ENCODE measurements at places on chromosomes 6 and 20.

DNA sequence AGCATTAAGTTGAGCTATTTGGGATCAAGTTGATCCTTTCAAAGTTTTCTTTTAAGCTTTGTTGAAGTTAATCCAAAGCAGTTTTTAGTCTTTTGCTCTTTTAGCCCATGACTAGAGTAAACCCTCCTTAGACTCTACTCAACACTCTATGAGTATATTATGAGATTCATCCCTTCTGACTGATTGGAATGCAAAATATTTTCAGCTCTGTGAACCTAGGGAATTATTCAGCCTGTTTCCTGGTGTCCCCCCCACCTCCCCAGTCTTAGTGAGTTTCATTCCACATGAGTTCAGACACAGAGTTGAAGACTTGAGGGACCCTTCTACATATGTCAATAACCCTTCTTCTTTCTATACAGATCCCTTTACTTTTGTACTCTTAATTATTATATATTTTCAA lies 413.7 kb downstream of the RFPL4B start:
- DNase-seq, result no peak

DNA sequence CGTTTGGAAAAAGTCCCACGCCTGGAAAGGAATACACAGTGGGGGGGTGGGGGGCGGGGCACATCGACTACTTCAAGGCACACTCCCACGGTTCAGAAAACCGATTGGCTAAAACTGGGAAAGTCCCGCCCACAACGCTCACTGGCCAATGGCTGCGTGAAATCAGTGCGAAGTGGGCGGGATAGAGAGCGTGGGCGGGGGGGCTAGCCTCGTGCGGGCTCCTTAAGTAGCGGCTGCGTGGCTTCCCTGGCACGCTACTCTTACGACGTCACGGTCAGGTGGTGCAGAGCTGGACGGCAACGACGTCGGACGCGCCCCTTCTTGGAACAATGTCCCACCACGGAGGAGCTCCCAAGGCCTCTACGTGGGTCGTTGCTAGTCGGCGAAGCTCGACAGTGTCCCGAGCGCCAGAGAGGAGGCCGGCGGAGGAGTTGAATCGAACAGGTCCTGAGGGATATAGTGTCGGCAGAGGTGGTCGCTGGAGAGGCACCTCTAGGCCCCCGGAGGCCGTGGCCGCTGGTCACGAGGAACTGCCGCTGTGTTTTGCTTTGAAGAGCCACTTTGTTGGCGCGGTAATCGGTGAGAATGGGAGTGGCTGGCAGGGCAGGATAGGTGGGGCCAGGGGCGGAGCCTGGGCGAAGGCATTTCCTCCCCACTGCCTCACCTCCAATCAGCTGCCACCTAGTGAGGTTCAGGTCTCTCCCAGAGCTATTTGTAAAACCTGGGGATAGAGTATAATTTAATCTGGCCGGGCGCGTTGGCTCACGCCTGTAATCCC lies at the start of gene DDX43:
Gene DDX43 (plus strand): TSS at position 252 of the 778 bp plus-strand sequence. CDS start 78 bp downstream, at position 330.
- peak; percentile 88 for DNase-seq

DNA sequence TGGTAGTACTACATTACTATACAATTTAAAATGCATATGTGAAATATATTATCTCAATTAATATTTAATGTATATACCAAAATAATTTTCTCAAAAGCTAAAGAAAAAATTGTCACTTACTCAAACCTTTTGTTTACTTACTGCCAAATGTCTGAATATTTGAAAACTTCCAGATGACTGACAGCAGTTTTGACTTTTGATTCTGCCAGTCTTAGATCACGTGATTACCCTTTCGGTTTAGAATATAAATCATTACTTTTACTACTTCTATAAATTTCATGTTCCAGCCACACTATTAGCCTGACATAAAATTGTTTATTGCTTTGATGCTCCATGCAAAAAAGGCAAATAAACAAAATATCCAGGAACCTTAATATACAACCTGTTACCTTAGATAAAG lies 680.7 kb upstream of the ID4 start:
- DNase-seq, result no peak

DNA sequence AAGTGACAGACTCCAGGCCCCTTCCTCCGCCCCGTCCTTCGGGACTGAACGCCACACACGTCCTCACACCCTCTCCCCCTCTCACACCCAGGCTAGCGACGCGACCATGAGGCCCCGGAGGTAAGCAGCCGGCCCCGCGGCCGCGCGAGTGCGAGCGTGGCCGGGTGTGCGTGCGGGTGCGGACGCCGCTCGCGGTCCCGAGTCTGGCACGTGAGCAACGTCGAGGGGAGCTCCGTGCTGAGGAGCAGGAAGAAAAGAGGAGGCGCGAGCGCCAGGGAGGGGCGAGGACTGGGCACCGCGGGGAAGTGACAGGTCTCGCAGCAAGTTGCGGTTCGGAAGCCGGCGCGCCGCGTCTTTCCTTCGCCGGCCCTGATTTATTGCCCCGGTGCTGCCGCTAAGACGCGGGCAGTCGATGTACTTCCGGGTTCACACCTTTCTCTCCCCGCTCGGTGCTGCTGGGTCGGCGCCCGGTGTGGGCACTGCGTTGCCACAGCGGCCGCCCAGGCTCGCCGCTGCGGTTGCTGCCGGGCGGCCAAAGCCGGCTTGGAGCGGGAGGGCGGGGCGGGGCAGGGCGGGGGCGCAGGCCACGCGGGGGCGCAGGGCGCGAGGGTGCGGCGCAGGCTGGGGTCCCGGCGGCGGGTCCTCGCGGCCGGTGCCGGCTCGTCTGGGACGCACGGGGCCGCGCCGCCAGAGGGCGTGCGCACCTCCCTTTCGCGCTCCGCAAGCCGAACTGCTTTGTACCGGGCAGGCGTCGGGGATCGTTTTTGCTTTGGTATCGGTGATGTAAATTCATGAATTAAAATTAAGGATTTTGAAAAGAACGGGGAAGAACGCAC lies 15.8 kb upstream of the LIN28B start:
- peak; percentile 90 for DNase-seq

- DNase-seq, result peak; percentile 81
These were observed 154.0 kb upstream of the AFDN start for GRCh38 chr6:167672738-167673137.

- no peak for DNase-seq
These were observed 273.6 kb downstream of the PACRG start for GRCh38 chr6:163001330-163001729.

GRCh38 chr6:163991321-163991720 lies 576.8 kb downstream of the QKI start:
- no peak for DNase-seq

- DNase-seq, result peak; percentile 84
These were observed 3.0 kb upstream of the GRM4 start for GRCh38 chr6:34148631-34149451.

DNA sequence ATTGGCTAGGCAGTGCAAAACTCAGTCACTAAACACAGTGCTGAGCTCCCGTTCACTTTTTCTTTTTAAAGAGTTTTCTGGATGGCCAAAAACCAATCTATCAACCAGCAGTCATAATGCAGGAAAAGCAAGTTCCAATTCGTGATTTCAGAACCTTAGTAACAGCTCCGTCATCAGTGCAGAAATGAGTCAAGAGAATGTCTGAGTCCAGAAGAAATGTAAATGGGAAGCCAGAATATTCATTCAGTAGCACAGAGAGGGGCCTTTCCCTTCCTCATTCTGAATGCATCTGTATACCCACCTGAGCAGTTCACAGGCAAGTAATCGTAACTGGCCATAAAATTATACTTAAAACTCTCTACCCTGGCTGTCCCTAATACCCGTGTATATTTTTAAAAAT lies 20.4 kb downstream of the HUS1B start:
- DNase-seq, result no peak

- DNase-seq, result no peak
These were observed 214.7 kb upstream of the PROKR2 start for GRCh38 chr20:5531318-5532081.
